ENCODE measurements at places on chromosomes 16 and 17. TPM values are rescaled to one million over a fixed set of nuclear protein-coding genes. Genes with fewer than 3 reads are reported as not detected.

KRTAP4-3 gene
- total RNA-seq, result not detected

KCNJ18 gene
- total RNA-seq, result not detected

NXN gene
- 17.9 TPM for total RNA-seq

CUEDC1 gene
- total RNA-seq, result 32.3 TPM

GRCh38 chr17:28370035-28370743, at the start of gene VTN:
VTN (minus strand) TSS chr17:28370307; CDS start chr17:28370203, 104 bp downstream.
- H3K4me3 ChIP-seq, result peak within 1 kb of the TSS; percentile 45
- no peak for DNase-seq
- H3K36me3 ChIP-seq, result no peaks in the 10 kb centered on the region
- H3K27me3 ChIP-seq, result no peaks in the 10 kb centered on the region

DNA sequence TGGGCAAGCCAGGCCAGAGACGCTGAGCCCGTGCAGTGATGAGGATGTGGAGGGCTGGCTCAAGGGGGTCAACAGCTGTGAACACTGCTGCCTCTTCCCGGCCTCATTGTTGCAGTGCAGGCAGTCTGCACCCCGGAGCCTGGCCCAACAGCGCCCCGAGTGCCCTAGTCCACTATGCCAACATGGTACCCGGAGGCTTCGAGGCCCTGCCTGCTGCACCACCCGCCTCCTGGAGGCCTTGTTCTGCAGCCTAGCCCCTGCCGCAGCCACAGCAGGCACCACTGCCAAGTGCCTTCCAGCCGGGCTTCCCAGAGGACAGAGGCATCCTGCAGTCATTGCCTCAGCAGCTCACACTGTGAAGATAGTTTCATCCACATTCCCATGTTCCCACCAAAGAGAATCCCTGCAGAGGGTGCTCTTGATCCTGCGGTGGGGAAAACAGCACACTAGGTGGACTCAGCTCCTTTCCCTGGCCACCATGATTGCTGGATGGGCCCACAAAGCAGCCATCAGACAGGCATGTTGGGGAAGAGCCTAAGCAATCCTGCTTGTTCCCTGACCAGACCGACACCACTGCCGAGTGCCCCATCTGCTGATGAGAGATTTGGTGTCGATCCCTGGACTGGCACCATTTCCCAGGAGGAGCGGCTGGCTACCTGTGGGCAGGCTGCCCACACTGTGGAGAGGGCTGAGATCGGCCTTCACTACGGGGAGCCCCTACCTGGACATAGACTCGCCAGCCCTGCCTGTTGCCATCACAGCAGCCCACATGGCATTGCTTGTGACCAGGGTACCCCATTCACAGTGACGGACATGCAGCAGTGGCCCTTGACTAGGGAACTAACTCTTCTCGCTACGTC, 44.9 kb downstream of the USP22 start:
- no peak overlapping the region for H3K27ac ChIP-seq
- H3K4me3 ChIP-seq, result no peak overlapping the region
- peaks cover 18% of the 10 kb centered on the region for H3K4me1 ChIP-seq
- H3K36me3 ChIP-seq, result peaks cover 17% of the 10 kb centered on the region
- no peaks in the 10 kb centered on the region for H3K27me3 ChIP-seq
- no peak for DNase-seq
